Activated CD4-positive, alpha-beta T cell treated with anti-CD3 and anti-CD28 coated beads, Interleukin-2, amount 50 U/mL, for 48 hours (primary cell): ENCODE measurements at places on chromosomes 4 and X.

- no peak for DNase-seq
Observed at GRCh38 chr4:10670321-10670720, 14.2 kb downstream of the CLNK start.

GRCh38 chrX:135295944-135296305 is 13.4 kb upstream of the ETDC start:
- no peak for DNase-seq

DNA sequence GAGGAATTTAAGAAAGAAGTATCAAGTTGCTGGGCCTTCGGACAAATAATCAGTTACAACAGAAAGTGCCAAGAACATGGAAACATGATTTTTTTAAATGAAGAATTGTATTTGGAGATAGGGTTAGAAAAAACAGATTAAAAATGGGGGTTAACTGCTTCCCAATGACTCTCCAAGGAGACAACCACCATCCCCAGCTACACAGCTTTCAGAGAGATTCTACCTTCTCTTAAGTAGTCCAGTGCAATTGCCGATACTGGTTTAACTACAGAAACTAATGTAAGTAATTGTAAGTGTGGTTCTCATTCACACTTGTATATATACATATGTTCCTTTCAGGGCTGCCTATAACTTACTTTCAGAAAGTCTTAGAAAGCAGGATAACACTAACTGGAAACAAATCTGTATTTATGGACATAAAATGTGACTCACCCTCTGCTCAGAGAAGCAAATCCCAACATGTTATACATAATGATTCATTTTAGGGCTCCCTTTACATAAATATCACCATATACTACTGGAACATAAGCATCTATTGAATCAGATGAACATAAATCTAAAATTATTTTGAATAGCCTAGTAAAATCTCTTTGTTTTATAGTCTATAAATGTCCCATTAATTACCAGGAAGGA is 248.9 kb upstream of the UGT8 start:
- no peak for DNase-seq

DNA sequence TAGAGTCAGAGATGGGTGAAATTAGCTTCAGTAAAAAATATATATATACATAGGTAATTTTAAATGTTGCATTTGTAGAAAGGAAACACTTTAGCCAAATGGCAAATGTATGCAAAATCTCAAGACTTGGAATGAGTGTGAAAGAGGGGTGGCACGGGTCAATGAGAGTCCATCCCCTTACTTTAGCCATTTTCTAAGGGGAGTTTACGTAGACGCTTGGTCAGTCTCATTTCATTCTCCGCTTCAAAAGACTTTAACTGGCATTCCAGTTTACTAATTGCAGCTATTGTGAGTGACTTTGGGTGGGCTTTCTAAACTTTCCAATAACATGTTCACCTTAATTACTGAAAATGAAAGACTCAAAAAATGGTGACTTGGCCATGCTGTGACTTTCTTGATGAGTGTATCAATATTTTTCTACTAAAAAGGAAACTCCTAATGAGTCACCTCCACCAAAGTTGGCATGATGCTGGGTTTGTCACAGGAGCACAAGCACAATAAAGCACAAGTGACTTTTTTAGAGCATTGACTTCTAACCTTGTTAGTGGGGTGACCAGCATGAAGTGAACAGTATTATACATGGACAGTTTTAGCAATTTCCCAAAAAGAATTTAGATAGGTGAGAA is 356.0 kb upstream of the RASGEF1B start:
- DNase-seq: peak; percentile 36

- no peak for DNase-seq
Observed at GRCh38 chr4:8069102-8069752, 89.4 kb downstream of the ABLIM2 start.

DNA sequence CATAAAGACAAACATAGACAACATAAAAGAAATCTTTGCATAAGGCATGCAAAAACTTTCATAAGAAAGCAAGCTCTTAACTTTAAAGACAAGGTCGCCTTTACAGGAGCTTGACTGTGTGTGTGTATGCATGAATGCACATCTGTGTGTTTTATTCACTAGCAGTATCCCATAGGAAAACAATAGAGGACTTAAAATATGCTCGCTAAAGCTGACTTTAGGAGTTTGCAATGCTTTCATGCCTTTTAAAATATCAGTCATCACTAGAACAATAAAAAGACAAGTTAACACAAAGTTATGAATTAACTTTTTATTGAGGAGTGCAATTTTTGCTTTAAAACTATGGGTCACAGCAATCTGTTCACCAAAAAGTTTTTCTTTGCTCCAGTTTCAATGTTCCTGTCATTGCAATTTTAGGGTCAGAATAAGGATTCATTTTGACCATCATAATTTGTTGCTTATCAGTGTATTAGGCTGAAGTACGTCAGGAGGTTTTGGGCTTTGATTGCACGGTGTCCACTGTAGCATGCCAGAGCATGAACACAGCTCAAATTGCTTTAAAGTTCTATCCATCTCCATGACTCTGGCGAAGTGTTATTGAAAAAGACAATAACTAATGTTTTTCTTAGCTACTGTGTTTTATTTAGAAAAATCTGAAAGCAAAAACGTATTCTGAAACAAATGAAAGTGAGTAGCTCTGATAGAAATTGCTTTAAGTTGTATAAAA is 36.9 kb downstream of the ANXA10 start:
- no peak for DNase-seq

DNA sequence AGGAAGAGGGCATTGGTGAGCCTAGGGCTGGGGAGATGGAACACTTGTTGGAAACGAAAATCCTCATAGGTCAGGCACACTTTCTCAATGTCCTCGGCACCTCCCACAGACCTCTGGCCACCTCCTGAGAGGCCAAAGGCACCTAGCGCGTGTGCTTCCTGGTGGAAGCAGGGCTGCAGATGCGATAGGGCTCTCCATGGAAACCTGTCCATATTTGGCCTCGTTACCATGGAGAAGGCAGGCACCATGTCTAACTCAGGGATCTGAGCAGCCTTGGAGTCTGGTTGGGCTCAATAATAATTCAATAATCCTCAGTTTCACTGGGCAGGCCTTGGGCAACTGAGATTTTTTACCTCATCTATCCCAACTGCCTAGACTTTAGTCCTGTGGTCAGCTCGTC is 58.3 kb downstream of the RAI2 start:
- DNase-seq: no peak

DNA sequence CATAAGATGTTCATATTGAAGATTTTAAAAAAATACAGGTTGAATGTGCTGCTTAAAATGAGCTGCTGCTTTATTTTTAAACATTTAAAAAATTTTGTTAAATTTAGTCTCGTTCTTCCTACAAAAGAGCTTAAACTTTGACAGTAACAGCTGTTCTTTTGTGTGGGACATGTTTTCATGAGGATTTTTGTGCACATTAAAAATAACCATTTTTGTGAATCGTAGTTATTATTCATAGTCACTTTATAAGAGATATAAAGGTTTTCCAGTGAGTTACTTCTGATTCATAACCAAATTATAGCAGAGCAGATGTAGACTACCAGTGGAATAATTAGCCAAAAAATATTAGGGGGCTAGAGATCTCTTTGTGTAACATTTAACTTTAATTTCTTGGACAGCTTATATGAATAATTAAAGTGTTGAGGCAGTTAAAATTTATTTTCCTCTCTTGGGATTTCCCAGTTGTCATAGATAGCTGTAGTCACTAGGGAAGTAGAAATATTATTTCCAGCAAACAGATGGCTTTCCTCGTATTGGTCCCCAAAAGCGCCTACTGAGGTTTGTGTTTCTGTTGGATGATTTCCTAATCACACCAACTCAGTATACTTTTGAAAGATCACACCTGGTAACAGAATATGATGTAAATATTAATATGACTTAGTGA is 24.2 kb downstream of the RBPJ start:
- DNase-seq: no peak

DNA sequence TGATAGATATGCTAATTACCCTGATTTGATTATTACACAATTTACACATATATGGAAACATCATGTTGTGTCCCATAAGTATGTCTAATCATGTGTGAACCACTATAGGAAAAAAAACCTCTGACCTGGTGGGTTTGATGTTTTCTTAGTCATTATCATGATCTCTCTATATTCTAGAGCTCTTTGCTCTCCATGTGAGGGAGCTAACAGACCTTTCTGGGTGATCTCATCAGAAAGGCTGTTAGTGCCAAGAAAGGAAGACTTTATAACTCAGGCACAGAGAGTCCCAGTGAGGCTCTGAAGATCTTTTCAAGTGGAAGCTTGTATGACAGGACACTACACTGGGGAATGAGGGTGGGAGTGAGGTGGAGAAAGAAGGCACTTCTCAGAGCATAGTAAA is 527.7 kb upstream of the MAGEB2 start:
- DNase-seq: no peak

DNA sequence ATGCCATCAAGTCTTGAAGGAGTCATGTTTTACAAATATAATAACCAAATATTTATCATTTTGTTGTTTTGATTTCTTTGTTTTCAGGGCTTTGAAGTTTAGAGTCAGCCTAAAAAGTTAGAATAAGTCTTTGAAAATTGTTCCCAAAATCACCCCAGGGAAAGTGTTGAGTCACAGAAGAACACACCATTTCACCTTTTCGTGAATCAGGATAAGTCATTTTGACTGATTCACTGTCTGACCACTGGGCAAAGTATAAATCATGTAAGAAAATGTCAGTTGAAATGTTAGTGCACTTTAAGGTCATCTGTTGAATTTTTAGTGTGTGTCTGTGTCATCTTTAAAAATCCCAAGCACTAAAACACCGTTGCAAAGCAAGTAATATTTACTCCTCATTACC is 1320.1 kb downstream of the RPA4 start:
- DNase-seq: no peak

GRCh38 chr4:82818664-82819662 is 20.4 kb upstream of the SCD5 start:
- no peak for DNase-seq

- no peak for DNase-seq
Observed at GRCh38 chr4:19689511-19689910, 562.2 kb upstream of the SLIT2 start.

DNA sequence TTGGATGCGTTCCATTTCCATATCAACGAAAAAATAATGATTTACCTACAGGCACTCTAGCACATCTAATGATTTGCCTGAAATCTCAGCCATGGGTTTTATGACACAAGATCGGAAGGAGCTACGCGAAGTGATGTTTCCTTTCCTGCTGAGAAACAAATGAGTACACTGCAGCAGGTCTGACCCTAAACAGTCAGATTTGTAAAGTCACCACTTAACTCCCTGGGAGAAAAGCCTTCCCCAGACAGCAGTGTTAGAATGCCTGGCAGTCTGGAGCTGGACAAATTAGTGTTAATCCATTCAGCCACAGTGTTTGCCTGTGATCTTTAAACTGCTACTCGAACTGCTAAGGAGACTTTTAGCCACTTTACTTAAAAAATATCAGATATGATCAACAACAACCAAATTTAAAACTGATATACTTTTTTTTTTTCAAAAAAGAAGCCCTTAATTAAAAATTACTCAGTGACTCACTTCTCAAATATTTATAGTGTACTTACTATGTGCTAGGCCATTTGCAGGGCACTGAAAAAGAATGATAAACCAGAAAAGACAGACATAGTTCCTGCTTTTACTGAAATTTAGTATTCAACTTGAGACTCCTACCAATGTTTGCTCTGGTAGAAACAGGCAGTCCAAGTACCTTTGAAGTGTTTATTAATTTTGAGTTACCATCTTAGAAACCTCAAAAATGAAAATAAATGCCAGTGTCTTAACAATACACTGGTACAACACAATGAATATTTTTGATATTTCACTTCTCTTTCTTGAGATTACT is 104.5 kb downstream of the SHISA3 start:
- no peak for DNase-seq

GRCh38 chr4:187171706-187172339 is 448.2 kb upstream of the FAT1 start:
- no peak for DNase-seq

- DNase-seq: no peak
Observed at GRCh38 chr4:60404027-60404426, 796.1 kb upstream of the ADGRL3 start.

DNA sequence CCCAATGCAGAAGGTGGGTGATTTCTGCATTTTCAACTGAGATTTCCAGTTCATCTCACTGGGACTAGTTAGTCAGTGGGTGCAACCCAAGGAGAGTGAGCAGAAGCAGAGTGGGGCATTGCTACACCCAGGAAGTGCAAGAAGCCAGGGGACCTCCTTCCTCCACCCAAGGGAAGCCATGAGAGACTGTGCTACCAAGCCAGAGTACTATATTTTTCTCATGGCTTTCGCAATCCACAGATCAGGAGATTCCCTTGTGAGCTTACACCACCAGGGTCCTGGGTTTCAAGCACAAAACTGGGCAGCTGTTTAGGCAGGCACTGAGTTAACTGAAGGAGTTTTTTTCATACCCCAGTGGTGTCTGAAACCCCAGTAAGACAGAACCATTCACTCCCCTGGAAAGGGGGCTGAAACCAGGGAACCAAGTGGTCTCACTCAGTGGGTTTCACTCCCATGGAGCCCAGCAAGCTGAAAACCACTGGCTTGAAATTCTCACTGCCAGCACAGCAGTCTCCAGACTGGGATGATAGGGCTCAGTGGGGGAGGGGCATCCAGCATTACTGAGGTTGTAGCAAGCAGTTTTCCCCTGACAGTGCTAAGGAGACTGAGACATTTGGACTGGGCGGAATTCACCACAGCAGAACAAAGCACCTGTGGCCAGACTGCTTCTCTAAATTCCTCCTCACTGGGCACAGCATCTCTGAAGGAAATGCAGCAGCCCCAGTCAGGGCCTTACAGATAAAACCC is 903.4 kb downstream of the TECRL start:
- DNase-seq: no peak

- DNase-seq: no peak
Observed at GRCh38 chr4:74893171-74893570, 39.7 kb upstream of the PARM1 start.

DNA sequence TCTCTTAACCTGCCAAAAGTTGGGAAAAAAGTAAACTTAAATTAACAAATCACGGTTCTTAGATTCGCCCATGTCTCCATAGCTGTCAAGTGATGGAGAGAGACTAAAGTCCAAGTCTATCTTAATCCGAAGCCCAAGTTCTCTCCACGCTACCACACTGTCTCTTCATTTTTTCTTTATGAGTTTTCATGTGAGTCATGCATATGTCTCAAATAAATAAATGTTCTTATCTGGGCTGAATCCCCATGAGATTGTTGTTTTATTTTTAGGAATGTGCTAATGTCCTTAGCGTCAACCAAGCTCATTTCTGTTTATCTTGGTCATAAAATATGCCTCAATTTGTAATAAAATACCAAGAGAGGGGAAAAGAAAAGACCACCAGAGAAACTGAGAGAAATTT is 169.3 kb downstream of the RCHY1 start:
- DNase-seq: no peak

- DNase-seq: no peak
Observed at GRCh38 chr4:4880492-4880891, 21.0 kb downstream of the MSX1 start.

- no peak for DNase-seq
Observed at GRCh38 chr4:94165256-94165655, 42.4 kb upstream of the SMARCAD1 start.

GRCh38 chrX:53686151-53686885 is at the start of gene HUWE1:
TSS of gene HUWE1 (minus strand) at chrX:53686719. CDS start at chrX:53654107, 32,612 bp downstream.
- peak; percentile 90 for DNase-seq
